Chondrocyte (in vitro differentiated cells): ENCODE measurements at places on chromosomes 4 and X. TPM values are rescaled to one million over a fixed set of nuclear protein-coding genes. Genes with fewer than 3 reads are reported as not detected.

GATB gene
- 9.2 to 13.0 TPM (median 10.2 TPM) in 3 replicates for total RNA-seq

DNA sequence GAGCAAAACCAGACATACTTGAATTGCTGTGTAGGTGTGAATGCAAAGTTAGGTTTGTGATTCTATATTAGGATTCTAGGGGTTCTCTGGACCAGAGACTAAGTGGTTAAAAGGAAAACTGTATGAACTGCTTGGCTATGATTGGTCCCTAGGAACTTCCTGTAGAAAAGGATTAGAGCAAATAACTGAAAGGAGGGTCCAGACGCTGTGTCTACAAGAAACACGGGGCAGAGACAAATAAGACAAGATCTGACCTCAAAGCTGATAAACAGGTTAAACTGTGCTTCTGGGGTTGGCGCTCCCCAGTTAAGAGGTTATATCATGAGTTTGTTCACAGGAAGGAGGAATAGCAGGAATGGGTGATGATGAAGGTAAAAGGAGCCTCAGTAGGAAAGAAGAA, 183.6 kb downstream of the MGST2 start:
- DNase-seq: no peak

GRCh38 chr4:168585168-168586091, 88.6 kb downstream of the PALLD start:
- DNase-seq: no peak

DNA sequence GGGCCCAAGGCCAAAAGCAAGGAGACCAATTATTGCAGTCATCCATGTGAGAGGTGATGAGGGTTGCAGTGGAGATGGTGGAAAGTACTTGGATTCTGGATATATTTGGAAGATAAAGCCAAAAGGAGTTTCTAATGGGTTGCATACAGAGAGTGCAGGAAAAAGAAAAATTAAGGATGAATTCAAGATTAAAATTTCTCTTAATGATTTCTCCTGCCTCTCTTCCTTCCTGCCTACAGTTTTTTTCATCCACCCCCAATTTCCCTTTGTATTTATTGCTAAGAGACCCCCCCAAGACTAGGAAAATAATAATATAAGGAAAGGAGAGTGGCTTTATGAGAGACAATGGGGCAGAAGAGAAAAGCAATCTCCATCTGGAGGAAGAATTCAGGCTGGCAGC, 8.6 kb upstream of the FGF5 start:
- no peak for DNase-seq

DNA sequence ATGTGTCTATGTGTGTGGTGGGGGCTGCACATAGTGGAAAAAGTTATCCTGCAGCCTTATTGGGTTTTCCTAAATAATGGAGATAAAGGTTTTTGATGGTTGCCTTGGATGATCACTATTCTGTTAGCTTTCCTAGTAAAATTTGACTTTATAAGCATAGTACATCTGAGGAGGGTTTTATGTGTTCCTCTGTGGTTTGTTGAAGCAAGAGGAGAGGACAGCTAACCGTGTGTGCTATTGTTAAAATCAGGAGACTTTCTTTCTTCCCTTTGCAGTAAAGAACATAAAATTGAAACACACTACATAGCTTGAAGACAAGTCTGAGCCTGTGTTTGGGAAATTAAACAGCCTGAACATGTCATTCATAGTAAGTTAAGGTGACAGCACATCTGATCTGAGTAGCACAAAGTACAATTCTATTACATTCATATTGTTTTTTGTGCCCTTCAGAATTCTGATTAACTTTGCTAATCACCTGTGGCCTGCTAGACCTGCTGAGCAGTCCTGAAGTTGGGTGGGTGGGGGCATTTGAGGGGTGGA, 36.8 kb downstream of the C4orf51 start:
- DNase-seq: no peak

GRCh38 chrX:143674926-143675325, 39.0 kb upstream of the SLITRK4 start:
- no peak for DNase-seq

DNA sequence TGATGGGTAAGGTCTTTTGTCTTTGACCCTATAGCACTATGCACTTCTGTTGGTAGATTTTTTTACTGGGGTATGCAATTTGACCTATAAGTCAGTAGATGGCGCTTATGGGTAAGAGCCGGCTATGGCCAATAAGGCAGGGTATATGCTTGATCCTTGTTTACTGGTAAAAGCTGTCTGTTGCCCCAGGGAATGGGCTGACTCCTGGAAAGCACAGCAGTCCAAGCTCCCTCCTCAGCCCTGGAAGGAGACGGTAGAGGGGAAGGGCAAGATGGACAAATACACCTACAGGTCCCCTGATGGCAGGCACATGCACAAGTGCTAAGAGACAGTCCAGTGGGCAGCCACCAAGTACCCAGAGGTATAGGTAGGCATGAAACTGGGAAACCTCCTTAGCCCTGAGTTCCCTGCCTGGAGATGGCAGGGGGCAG, 63.7 kb downstream of the ADAMTS3 start:
- no peak for DNase-seq

GRCh38 chrX:133608406-133608805, 193.1 kb upstream of the GPC4 start:
- DNase-seq: no peak

- no peak for DNase-seq
Observed at GRCh38 chrX:99507768-99508167, 902.3 kb downstream of the PCDH19 start.

DNA sequence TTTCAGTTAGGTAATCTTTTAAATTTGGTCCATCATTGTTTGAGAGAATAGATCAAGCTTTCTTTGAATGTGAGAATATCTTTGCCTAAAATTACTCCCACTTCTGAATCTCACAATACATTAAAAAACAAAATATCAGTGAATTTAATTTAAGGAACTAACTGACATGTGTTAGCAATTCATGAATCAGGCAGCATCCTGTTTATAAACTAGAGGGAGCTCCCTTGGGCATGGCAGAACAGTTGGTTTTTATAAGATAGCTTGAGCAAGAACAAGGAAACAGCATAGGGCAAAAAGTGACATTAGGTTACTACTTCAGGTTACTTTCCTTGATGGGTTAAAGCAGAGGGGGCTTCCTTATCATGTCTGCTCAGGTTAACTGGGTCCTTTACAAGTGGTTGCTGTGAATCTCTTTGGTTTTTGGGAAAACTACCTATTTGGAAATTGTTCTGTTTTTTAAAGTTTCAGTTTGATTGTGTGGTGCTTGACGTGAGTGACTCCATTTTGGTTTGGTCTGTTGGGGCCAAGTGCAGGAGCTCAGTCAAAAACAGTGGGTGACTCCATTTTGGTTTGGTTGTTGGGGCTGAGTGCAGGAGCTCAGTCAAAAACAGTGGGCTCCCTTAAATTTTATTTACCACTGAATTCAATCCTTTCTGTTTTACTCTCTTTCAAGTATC, 68.0 kb downstream of the PPEF2 start:
- no peak for DNase-seq

- DNase-seq: no peak
Observed at GRCh38 chrX:140099221-140099620, 133.9 kb upstream of the CXorf66 start.

DNA sequence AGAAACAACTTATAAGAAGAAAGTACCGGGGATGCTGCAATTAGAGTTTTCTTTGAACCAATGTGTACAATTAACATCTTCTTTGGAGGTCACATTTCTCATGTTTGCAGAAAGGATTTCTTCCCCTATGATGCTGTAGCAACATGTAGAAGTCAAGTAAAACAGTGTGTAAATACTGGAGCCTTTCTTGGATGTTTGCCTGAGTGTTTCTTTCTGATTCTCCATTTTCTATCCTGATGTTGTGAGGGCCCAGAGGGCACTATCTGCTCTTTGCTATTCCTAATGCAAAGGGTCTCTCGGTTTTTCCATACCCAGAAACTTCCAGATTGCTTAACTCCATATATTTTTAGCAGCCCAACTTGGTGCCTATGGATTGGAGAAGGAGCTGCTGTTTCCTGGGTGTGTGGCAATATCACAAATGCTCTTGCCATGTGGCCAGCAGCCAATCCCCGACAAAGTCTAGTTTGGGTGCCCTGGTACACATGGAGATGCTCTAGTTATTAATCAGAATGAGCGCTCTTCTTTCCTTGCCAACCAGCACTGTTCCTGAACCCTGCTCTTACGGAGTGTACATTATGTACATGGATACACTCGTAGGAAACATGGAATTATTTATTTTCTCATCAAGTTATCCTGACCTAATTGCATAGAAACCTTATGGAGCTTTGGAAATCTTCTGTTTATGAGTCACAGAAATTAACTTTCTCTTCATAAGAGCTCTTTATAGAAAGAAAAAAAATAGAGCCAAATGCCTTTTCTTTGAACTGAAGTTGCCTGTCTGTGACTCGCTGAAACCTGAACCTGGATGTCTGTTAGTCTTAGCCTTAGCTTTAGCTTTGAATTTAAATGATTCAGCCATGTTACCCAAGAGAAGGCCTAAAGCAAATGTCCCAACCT, 67.0 kb upstream of the GPC4 start:
- DNase-seq: no peak

DNA sequence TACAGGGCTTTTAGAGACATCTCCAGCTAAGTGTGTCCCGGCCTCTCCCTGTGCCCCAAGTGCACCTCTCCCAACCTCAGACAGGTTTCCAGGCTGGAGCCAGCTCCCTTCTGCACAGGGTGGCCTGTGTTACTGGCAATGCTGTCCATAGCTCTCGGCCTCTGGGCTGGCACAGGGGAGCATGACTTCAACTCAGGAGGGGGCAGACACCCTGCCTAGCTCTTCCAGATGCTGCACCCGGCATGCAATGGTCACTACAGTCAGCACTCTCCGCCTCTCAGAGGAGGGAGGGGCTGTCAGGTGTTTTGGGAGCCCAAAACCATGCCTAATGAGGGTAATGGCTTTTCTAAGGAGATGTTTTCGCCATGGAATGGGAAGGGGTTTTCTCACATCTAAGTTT, 2.4 kb upstream of the IRAK1 start:
- DNase-seq: no peak
